Bronchial epithelial cell (primary cell): ENCODE measurements at places on chromosomes 6 and 20.

- DNase-seq = no peak
These were observed 376.9 kb downstream of the RNGTT start for GRCh38 chr6:88586371-88587149.

DNA sequence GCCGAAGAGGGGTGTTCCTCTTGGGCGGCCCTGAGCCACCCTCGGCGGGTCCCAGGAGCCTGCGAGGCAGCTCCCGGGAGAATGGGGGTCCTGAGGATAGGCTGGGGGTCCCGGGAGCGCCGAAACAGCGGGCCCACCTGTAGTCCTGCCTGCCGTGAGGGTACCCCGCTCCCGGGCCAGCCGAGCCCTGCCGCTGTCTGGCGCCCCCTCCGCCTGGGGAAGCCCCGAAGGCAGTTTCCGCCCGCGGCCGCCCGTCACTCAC lies 280 bp downstream of the SPATA2 start:
- no peak for DNase-seq

DNA sequence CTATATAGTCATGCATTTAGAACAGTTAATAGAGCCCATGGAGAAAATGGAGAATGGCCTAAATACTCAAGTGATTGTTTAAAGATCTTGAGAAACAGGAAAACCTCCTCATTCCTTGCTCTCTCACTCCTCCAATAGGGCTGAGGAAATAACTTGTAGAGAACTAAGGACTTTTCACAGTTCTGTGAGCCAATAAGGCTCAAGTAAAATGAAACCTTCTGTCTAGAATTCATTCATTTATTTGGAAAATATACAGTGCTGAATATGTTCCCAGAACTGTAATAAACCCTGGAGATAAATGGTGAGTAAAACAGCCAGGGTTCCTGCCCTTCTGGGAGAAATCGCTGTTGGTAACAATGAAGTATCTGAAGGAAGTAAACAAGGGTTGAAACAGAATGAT lies 35.3 kb downstream of the ELOVL2 start:
- peak; percentile 11 for DNase-seq

GRCh38 chr6:25695671-25696070 lies 43.7 kb downstream of the SCGN start:
- no peak for DNase-seq

- no peak for DNase-seq
These were observed 145.7 kb downstream of the WDR27 start for GRCh38 chr6:169555971-169556617.

- DNase-seq = no peak
These were observed 801.9 kb downstream of the QKI start for GRCh38 chr6:164216368-164216767.

DNA sequence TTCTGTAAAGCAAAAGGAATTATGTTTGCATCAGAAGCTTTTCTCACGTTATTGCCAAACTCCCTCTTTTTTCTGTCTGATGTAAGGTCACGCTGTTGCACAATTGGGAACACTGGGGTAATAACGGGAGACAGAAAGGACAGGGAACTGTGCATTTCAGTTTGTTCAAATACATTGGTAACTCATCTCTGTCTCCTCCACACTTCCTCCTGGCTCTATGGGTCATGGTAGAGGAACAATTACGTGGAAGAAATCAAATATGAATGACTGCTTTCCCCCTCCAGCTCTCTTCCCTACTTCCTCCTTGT lies 132.2 kb upstream of the TNFAIP3 start:
- DNase-seq = no peak

DNA sequence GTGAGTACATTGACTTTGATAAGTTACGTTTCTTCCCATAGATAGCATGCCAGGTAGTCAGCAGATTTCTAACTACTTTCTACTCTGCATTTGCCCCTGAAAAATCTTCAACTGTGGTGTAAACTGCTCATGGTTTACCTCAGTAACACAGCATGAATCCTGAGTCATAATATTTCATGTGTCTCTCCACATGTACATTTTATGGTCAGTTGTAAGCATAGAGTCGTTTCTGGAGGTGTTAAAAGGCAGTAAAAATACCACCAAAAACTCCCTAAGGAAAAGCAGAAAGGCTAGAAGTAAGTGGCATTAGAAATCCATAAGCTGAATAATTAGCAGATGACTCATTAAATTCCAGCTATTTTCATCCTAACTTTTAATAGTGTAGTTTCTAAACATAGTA lies 4.1 kb upstream of the GPR63 start:
- no peak for DNase-seq
